GM23338 (cell line): ENCODE measurements at places on chromosomes 4 and X. TPM values are rescaled to one million over a fixed set of nuclear protein-coding genes. Genes with fewer than 3 reads are reported as not detected.

Gene ZNF275
- 12.3 and 13.0 TPM in 2 replicates for total RNA-seq

GRCh38 chr4:67701517-67701850 lies 529 bp upstream of the UBA6 start:
- no peak for DNase-seq

GRCh38 chrX:13380211-13380610 lies 60.4 kb upstream of the ATXN3L start:
- no peak for DNase-seq

GRCh38 chr4:137543198-137543597 lies 10.9 kb upstream of the PCDH18 start:
- peak; percentile 87 for DNase-seq

DNA sequence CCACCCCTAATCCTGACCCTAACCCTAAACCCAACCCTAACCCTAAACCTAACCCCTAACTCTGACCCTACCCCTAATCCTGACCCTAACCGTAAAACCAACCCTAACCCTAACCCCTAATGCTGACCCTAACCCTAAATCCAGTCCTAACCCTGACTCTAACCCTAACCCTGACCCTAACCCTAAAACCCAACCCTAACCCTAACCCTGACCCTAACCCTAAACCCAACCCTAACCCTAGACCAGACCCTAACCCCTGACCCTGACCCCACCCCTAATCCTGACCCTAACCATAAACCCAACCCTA lies 708 bp upstream of the PCGF3 start:
- DNase-seq: no peak

GRCh38 chr4:141486375-141486997 lies 149.9 kb upstream of the IL15 start:
- DNase-seq: no peak

- DNase-seq: no peak
Measured at GRCh38 chrX:13023567-13023966, 20.9 kb downstream of the FAM9C start.

Gene MAGEA9B
- 0.52 TPM in 1 of 2 replicates, not detected in the other for total RNA-seq

GRCh38 chr4:117137145-117137544 lies 51.8 kb upstream of the TRAM1L1 start:
- DNase-seq: no peak

DNA sequence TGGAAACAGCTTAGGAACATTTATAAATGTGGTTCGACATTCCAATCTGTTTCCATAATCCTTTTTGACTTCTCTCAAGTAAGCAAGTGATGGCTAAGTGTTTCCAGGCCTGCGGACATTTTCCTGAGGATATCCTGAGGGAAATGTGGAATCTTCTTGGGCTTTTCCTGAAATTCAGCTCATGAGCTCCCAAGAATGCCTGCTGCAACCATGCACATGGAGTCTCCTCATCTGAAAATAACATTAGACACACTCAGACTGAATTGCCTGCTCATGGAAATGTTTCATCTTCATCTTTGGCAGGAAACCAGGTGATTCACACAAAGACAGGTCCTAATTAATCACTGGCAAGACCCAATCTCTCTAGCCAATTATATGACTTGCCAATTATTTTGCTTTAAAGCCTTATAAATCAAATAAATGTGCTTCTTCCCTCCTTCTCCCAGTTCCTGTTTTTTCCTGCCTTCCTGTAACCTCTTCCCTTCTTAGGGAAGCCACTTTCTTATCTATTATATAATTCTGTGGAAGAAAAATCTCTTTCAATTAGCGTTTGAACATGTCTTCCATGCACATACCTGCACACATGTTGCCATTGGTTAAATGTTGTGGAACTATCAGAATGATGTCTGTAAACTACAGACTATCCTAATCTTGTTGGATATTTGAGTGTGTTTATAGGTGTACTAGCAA lies 104.6 kb upstream of the MXRA5 start:
- no peak for DNase-seq

DNA sequence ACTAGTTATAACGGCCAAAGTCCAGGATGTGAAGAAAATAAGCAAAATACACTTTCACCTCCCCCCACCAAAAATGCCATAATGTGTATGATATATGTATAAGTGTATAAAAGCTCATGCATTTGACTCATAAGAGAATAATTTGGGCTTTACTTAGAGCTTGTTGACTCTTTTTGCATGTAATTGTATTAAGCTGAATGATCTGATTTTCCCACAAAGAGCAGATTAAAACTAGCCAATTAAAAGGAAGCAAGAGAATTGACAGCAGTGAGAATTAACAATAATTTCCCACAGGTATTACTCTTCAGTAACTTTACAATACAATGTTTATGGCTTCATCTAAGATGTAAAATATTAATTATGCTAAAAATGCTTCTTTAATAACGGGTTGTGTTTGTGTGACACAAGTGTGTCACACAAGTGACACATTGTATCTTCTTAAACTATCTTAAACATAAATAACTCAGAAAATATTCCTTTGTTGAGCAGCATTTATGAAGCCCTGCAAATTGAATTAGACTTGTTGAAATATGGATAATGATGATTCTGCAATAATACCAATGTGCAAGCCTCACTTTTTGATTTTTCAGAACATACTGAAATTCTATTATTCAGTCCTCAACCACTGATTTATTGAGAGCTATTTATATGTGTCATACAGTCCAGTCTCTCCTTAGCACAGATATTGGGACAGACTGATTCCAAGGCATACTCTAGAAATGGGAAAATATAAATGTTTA lies 134.5 kb downstream of the SLIT2 start:
- no peak for DNase-seq

- no peak for DNase-seq
Measured at GRCh38 chr4:85736571-85736970, 261.6 kb downstream of the ARHGAP24 start.

- DNase-seq: peak; percentile 16
Measured at GRCh38 chr4:19969492-19969891, 282.2 kb upstream of the SLIT2 start.

DNA sequence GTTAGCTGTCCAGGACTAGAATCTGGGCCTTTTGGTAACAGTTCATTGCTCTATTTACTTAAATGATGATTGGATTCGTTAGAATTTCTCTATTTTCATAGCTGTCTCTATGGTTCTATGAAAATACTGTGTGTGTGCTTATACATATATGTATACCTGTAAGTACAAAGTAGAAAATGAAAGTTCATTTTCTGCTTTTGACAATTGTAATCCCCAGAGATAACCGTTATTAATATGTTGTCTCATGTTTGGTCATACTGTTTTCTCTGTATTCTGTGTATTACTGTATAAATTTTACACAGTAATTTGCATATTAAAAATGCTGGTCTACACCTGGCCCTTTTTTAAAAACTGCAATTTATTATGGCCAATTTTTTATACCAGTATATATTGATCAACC lies 55.4 kb downstream of the CLCN3 start:
- DNase-seq: no peak

DNA sequence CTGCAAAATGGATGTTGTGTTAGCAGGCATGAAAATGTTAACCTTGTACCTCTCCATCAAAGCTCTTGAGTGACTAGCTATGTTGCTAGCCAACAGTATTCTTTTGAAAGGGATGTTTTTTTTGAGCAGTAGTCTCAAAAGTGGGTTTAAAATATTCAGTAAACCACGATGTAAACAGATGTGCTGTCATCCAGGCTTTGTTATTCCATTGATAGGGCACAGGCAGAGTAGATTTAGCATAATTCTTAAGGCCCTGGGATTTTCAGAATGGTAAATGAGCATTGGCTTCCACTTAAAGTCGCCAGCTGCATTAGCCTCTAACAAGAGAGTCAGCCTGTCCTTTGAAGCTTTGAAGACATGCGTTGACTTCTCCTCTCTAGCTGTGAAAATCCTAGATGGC lies 18.4 kb downstream of the FGF2 start:
- DNase-seq: no peak

Gene RPL34
- total RNA-seq: 785 and 927 TPM in 2 replicates

GRCh38 chr4:39840027-39840426 lies 137.7 kb downstream of the PDS5A start:
- DNase-seq: no peak

GRCh38 chrX:72117636-72118210 lies 14.0 kb downstream of the RTL5 start:
- DNase-seq: no peak

GRCh38 chrX:9847071-9847470 lies 60.8 kb downstream of the SHROOM2 start:
- DNase-seq: no peak

GRCh38 chrX:41337140-41337539 lies 3.2 kb downstream of the DDX3X start:
- DNase-seq: no peak

DNA sequence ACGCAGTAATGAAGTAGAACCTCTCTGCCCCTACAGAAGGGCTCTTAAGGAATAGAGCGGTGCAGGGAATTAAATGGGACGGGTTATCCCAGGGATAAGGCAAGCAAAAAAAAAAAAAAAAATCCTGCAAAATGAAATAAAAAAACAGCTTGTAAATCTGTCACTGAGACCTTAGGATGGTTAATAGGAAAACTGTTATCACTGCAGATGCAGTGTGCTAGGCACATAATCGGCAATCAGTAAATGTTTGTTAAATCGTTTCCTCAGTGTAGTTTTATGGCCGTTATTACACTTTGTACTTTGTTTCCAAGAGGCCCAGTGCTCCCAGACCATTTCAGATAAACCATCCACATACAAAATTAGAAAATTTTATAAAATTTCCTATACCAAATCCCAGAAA lies 1.0 kb downstream of the HNRNPH2 start:
- peak; percentile 11 for DNase-seq

GRCh38 chrX:27918799-27919198 lies 62.5 kb downstream of the DCAF8L1 start:
- peak; percentile 2 for DNase-seq

- no peak for DNase-seq
Measured at GRCh38 chr4:648579-649292, 23.4 kb downstream of the PDE6B start.

DNA sequence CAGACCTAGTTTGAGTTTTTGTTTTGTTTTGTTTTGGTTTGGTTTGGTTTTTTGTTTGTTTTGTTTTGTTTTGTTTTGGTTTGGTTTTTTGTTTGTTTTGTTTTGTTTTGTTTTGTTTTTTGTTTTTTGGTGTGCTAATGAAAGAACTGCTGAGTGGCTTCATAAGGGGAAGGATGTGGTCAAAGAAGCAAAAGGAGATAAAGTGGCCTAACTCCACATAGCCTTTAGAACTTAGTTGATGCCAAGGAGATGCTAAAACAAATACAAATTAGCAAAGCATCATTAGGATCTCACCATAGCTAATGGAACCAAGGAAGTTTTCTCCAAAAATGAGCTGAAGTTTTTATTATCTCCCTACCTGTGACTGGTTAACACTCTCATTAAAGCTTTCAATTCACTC lies 44.6 kb upstream of the TMEM164 start:
- DNase-seq: no peak

DNA sequence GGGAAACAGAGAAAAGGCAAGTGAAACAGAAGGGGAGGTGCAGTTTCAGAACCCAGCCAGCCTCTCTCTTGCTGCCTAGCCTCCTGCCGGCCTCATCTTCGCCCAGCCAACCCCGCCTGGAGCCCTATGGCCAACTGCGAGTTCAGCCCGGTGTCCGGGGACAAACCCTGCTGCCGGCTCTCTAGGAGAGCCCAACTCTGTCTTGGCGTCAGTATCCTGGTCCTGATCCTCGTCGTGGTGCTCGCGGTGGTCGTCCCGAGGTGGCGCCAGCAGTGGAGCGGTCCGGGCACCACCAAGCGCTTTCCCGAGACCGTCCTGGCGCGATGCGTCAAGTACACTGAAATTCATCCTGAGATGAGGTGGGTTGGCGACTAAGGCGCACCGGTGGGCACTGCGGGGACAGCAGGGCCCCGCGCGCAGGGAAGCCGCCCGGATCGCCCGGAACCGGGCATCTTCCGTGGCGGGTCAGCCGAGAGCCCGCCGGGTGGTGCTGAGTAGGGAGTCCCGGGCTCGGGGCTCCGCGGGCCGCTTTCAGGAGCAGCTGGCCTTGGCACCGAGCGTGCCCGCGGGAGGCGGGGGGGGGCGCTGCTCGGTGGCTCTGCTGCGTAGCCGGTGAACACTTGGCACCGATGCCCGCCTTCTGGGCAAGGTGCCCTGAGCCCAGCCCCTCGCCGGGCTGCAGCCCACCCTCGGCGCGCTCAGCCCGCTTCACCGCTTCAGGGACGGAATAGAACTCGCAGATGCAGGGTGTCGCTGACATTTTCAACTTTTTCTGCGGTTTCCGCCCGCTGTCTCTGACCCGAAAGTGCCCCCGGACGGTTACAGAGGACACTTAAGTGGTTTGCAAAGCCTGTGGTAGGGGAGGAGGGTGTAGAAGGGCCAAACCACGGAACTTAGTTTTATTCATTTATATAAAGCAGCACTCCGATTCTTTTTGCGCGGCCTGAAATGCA lies at the start of gene CD38:
Gene CD38, plus strand, starts transcription at position 40 of the 953 bp plus-strand sequence. Its CDS starts 87 bp downstream, at position 127.
- DNase-seq: peak; percentile 64

DNA sequence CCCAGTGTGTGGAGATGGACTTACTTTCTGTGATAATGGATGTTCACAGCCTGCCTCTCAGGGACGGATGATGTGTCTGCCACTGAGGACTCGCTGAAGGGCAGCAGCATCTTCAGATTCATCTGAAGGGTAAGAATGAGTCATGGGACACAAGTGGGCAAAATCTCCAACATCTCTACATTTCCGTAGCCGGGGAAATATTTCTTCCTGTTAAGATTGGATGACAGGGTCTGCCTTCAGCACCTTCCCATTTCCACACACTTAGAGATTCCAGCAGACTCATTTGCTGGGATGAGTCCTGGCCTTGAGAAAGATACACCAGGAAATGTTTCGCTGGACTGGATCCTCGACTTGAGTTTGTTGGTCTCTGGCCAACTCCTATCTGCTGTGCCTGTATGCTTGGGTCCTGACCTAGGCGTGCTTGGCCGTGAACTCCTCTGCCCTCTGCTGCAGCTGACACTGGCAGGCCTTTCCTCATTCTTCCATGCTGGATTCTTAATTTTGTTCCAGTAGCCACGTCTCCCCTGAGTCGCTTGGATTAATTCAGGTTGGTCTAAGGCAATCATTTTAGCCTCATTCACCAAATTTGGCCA lies 46.5 kb upstream of the SOD3 start:
- no peak for DNase-seq

DNA sequence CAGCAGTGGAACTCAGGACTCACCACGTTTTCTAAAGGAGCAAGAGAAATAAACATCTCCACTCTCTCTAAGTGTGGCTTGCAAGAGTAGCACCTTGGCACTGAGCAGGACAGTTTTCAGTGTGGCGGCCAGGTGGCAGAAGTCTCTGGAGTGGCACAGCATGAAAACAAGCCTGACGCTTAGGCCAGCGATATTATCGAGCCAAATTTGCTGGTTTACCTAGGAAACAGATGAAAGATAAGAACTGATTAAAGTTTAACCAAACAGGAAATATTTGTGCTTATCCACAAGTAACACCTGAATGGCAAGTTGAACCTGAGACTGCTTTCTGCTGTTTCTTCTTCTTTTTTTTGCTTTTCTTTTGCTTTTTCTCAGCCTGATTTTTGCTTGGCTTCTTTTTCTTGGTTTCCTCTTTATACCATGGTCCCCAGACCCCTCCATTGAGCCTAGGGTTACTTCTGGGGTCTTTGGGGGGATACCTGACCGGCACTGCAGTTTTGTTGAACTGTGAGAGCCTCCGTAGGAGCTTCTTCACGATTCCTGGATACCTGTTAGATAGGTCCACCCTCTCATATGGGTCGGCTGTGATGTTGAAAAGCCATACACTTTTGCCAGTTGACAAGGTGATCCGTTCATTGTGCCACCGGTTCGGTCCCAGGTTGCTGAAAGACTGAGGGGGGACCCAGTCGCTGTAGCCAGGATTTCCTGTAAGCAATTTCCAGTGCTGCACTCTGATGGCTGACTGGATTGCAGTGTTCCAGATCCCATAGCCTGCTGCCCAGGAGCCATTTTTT lies 77.3 kb downstream of the ARSJ start:
- DNase-seq: no peak
